DMS 273 treated with DMSO at 0.1 percent for 48 hours (cell line): ENCODE measurements at places on chromosomes 4 and X.

DNA sequence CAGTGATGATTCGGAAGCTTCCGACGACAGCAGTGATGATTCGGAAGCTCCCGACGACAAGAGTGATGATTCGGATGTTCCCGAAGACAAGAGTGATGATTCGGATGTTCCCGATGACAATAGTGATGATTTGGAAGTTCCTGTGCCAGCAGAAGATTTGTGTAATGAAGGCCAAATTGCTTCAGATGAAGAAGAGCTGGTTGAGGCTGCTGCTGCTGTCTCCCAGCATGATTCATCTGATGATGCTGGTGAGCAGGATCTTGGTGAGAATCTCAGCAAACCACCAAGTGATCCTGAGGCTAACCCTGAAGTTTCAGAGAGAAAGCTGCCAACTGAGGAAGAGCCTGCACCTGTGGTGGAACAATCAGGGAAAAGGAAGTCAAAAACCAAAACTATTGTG lies 14.2 kb downstream of the CXCR3 start:
- no peak for DNase-seq

DNA sequence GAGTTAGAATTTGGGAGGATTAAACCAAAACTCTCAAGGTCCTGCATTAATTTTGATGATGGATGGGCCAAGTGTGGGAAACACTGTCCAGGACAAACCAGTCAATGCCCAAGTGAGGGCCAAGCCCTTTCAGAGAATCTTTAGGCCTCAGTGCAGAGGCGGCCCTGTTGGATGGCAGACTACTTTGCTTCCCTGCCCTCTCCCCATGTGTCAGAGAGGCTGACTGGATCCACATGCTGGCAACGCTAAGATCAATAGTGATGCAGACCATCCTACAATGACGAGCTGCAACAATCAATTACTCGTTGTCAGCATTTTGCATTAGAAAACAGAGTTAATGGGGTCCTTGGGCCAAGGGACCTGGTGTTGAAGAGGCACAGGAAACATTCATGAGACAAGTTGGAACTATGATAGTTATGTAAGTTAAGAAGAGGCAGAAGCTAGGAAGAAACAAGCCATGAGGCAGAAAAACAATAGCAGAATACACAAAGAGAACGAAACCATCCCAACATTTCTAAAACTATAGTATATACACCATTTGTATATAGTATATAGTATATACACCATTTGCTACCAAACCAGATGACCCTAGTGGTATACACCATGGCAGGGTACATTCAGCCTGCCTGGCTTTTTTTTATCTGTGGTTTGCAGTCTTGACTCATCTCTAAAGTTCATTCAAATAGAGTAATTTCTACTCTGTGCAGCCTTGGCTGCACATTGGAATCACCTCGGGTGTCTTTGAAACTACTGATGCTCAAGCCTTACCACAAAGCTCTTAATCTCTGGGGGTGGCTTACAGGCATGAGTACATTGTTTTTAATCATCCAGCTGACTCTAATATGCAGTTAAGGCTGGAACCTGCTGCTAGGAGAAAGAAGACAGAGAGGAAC lies 147.7 kb upstream of the GYPA start:
- DNase-seq, result no peak

DNA sequence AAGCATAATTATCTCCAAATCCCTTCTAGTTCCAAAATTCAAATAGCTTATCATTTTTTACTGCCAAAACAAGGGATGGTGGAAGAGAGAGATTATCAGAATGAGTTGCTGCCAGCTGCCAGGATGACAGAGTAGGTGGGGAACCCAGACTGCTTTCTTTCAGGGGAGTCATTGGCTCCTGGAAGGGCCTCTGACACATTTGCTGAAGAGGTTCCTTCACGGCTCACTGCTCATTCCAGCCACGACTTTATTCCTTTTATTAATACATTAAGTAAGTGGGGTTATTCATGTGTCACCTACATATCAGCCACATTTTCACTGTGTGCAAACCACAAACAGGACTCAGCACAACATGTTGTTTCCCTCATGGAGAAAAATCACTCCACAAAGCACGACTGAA lies 12.7 kb upstream of the SMIM43 start:
- DNase-seq, result no peak

GRCh38 chr4:3521621-3522325 lies 10.4 kb downstream of the LRPAP1 start:
- no peak for DNase-seq

GRCh38 chrX:1086444-1087409 lies 125.7 kb downstream of the CRLF2 start:
- no peak for DNase-seq

GRCh38 chr4:34422472-34423175 lies 1821.7 kb downstream of the ARAP2 start:
- DNase-seq, result no peak

DNA sequence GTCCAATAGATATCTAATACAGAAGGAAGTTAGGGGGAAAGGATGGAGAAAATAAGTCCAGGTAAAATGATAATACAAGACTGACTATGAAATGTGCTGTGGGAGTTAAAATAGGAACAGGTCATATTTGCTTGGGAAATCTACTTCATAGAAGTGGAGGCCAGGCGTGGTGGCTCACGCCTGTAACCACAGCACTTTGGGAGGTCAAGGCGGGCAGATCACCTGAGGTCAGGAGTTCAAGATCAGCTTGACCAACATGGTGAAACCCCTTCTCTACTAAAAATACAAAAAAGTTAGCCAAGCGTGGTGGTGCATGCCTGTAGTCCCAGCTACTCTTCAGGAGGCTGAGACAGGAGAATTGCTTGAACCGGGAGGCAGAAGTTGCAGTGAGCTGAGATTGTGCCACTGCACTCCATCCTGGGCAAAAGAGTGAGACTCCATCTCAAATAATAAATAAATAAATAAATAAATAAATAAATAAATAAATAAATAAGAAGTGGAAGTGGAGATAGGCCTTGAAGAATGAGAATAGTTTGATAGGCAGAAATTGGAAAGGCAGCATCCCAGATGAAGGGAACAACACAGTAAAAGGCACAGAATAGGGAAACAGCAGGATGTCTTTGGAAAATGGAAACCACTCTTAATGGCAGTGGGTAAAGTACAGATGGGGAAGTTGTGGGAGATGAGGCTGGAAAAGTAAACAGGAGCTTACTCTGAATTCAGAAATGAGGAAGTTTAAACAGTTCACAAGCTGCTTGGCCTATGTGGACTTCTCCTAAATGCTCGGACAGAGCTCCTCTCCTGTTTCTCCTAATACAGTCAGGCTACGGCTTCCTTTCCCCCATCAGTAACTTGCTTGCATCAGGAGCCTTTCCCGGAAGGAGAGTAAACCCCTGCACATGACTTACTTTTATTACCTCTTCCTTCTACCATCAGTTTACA lies 15.1 kb upstream of the GK start:
- no peak for DNase-seq

DNA sequence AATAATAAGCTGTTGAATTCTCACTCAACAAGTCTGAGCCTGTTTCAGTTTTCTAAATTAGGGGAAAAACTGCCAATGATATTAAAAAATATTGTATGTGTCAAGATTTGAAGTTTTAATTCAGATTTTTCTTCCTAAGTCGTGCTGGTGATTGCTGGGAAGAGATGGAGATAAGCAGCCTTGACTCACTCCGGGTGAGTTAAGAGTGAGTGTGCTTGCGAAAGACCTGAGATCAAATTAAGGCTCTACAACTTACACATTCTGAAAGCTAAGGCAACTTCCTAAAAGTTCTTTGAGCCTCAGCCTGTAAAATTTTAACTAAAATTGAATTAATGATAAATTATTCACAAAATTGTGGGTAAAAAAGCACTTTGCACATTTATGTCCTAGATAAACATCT lies 1441.2 kb downstream of the PCDH7 start:
- DNase-seq, result no peak

DNA sequence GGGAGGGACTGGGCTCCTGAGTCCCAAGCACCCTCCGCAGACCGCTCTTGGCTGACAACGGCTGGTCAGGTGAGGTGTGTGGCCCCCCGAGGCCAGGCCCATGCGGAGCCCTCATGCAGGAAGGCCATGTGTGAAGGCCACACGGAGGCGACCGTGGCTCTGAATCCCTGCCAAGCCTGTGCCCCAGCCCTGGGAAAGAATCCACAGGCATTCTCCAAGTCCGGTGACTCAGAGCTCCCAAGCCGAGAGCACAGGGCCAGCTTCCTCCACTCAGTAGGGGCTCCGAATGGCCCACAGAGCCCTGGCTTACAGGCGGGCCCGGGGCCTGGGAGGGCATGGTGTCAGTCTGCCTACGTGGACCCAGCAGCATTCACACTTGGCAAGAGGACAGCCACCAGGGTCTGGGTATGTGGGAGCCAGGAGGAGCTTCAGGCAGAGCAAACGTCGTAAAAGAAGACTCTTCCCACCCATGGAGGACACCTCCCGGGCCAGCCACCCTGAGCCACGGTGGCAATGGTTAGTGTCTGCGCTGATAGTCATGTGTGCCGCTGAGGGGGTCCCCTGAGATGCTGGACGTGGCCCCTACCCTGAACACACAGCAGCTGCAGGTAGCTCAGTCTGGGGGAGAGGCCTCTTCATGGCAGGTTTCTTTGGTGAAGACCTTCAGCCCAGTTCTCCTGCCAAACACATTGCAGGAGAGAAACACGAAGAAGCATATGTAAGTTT lies 105.7 kb downstream of the PSAPL1 start:
- no peak for DNase-seq

GRCh38 chr4:24956763-24957162 lies 43.9 kb upstream of the CCDC149 start:
- DNase-seq, result no peak

DNA sequence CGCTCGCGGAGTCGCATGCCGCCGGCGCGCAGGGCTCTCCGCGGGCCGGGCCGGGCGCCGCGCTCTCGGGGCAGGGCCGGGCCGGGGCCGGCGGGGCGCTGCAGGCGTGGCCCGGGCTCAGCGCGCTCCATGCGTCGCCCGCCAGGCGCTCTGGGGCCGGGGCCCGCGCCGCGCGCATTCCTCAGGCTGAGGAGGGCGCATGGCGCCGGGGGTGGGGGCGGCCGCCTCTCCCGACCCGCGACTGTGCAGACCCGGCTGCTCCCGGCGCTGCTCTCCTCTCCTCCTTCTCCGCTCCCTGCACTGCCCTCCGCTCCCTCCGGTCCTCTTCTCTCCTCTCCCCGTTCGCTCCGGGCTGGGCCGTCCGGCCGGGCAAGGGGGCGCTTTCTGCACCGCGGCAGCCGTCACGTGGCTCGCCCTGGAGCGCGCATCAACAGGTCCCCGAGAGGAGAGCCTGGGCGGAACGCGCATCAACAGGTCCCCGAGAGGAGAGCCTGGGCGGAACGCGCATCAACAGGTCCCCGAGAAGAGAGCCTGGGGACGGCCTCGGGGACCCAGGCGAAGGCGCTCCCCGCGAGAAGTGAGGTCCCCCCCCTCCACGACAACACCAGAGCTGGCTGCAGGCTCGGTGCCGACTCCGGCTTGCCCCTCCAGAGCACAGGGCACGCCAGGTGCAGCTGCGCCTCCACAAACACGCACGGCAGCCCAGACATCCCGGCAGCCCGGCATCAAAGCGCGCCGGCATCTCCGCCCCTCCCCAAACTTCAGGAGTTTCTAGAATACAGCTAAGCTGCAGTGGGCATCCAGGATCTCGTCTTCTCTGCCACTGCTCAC lies 12.9 kb downstream of the PPP2R3B start:
- no peak for DNase-seq

DNA sequence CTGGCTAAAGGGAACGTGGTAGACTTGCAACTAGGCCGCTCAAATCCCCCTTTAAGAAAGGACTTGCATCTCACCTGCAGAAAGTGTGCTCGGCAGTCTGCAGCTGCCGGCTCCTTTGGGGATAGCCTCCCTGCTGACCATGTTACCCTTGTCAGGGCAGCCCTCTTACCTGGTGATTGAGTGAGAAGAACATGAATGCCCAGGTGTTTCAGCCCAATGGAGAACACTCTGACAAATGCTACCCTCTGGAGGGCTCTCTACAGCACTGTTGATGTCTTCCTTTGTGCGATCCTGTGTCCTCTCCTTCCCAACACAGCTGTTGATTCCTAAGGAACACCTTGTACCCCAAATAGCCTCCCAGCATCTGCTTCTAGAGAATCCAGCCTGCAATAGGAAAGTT lies 178.7 kb upstream of the LDB2 start:
- DNase-seq, result no peak

DNA sequence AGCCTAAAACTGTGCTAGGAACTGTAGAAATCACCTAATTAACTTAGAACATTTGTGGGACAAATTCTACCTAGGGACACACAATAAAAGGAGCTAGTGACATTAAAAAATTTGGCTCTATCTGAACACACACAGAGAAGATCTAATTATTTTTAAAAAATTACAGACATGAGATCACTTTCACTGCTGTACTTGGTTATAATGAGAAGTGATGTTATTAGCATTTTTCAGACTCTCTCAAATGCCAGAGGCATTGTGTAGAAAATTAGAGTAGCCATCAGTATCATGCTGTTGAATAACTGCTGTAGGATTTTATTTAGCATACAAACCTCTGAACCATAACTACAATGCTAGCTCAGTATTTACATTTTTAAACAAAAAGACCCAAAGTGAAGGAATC lies 109.1 kb upstream of the ANK2 start:
- no peak for DNase-seq

GRCh38 chr4:38747629-38748028 lies 35.2 kb downstream of the TLR10 start:
- no peak for DNase-seq

DNA sequence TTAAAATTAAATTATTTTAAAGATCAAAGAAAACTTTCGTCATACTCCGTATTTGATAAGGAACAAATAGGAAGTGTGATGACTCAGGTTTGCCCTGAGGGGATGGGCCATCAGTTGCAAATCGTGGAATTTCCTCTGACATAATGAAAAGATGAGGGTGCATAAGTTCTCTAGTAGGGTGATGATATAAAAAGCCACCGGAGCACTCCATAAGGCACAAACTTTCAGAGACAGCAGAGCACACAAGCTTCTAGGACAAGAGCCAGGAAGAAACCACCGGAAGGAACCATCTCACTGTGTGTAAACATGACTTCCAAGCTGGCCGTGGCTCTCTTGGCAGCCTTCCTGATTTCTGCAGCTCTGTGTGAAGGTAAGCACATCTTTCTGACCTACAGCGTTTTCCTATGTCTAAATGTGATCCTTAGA lies at the start of gene CXCL8:
Gene CXCL8 (plus strand): TSS at position 217 of the 426 bp plus-strand sequence. CDS start 90 bp downstream, at position 307.
- DNase-seq, result no peak

- no peak for DNase-seq
Observed at GRCh38 chr4:1806596-1807331, 13.7 kb downstream of the FGFR3 start.

- no peak for DNase-seq
Observed at GRCh38 chrX:19698122-19698521, 182.8 kb upstream of the MAP3K15 start.

GRCh38 chr4:30802622-30803323 lies 82.6 kb downstream of the PCDH7 start:
- DNase-seq, result no peak
